ENCODE measurements at places on chromosomes 3 and 15.
A peak's percentile ranks its signal among the peaks of the same experiment; 100 is the strongest.

DNA sequence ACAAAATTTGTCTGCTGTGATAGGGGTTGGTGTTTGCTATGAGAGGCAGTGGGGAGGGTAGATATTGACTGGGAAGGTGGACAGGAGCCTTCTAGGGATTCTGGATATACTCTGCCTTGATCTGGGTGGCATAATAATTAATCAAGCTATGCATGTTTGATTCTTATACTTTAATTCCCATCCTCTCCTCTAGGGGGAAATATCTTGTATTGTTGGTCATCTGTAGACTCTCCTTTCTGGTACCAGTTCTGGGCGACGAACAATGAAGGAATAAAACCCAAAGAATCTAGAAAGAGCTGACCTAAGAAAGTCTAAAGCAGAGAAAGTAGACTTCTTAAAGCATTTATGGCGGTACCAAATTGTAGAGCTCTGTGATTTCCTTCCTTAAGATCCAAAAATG is 198.2 kb upstream of the STRIT1 start:
- DNase-seq = no peak

- DNase-seq = peak; percentile 3
Observed at GRCh38 chr3:86563400-86563970, 427.5 kb downstream of the VGLL3 start.

- no peak for DNase-seq
Observed at GRCh38 chr15:58433597-58434333, 2.0 kb downstream of the LIPC start.

DNA sequence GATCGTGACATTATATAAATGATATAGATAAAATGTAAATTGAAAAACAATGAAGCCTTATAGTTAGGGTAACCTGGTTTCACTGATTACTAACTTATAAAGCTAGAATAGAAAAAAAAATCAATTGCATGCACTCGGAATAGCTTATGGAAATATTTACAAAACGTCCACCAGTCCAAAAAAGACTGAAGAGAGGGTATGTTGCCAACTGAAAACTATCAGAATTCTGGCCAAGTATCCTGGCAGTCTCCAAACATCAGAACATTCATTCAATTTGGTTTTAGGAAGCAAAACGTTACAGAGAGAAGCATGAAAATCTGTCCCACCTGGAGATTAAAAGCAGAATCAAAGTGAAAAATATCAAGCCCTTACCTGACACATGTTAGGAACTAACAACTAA is 892.4 kb downstream of the ROBO1 start:
- DNase-seq = no peak

- no peak for DNase-seq
Observed at GRCh38 chr3:184377882-184378445, at the start of gene THPO. Gene THPO, minus strand, starts transcription at chr3:184378207. Its CDS starts 1,948 bp downstream, at chr3:184376259.
